ENCODE measurements at places on chromosomes 12 and 14.

- DNase-seq = peak; percentile 16
These were observed 475.6 kb upstream of the SOX5 start for GRCh38 chr12:24424889-24425600.

GRCh38 chr14:49549881-49550280, 36.3 kb downstream of the RPS29 start:
- DNase-seq = peak; percentile 77

- no peak for DNase-seq
These were observed 9.4 kb downstream of the WASHC3 start for GRCh38 chr12:102052192-102053061.

- no peak for DNase-seq
These were observed 515.9 kb upstream of the TBX3 start for GRCh38 chr12:115199831-115200230.

DNA sequence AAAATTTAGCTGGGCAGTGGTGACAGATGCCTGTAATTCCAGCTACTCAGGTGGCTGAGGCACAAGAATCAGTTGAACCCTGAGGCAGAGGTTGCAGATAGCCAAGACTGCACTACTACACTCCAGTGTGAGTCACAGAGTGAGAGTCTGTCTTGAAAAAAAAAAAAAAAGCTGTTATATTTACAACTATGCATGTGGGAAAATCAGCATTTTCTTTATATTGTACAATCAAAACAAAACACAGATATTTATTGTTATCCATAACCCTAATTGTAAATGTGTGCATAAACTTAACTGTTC, 12.5 kb downstream of the C1R start:
- DNase-seq = no peak

DNA sequence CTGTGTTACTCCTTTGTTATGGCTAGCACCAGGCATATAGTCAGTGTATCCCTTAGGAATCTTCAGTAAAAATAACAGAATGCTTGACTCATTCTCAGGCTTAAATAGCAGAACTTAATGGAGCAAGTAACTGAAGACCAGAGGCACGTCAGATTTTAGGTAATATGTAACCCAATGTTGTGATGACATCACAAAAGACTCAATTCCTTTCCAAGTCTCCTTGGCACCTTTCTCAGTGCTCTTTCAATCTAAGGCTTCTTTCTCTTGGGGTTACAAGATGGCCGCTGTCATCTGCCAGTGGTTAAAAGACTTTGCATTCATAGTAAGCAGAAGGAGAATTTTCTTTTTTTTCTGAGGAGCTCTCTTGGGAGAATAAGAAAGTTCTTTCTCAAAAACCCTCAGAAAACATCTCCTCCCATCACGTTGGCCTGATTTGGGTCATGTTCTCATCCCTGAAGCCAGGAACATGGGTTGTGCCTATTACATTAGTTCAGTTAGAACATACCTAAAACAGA, 33.4 kb upstream of the DCN start:
- no peak for DNase-seq

GRCh38 chr12:62625228-62625627, 158.6 kb downstream of the MON2 start:
- no peak for DNase-seq

DNA sequence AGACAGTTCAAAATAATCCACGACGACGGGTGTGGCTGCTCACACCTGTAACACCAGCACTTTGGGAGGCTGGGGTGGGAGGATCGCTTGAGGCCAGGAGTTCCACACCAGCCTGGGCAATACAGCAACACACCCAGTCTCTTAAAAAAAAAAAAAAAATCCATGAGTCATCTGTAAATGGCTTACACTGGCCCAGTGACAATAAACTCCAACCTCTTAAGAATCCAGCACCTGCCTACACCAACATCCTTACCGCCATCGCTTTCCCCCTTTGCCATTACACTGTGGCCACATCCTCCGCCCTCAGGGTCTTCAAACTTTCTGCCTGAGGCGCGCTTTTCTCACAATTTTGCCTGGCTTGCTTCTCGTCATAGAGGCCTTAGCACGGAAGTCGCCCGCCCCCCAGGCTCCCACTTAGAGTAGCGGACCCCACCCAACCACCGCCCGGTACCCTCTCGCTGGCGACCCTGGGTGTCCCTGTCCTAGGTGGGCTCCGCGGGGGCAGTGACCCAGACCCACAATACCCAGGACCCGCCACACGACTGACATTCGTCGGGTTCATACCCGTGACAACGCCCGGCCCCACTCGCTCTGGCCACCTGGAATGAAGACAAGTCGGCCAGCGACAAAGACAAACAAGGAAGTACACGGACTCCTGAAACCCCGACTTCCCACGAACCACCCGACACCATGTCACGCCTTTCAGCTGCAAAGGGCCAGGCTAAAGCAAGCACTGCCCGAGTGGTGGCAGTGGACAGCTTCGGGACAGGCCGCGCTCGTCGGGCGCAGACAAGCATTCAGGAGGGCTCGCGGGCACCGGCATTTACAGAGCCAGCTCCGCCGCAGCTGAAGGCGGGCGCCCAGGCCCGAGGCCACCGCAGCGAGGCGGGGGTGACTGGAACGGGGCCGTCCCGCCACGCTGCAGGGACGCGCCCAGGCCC, 636 bp downstream of the GOLGA3 start:
- DNase-seq = peak; percentile 22

GRCh38 chr14:102020058-102020971, 55.9 kb downstream of the DYNC1H1 start:
- peak; percentile 28 for DNase-seq

GRCh38 chr14:71231521-71232393, 324.5 kb downstream of the PCNX1 start:
- DNase-seq = no peak

DNA sequence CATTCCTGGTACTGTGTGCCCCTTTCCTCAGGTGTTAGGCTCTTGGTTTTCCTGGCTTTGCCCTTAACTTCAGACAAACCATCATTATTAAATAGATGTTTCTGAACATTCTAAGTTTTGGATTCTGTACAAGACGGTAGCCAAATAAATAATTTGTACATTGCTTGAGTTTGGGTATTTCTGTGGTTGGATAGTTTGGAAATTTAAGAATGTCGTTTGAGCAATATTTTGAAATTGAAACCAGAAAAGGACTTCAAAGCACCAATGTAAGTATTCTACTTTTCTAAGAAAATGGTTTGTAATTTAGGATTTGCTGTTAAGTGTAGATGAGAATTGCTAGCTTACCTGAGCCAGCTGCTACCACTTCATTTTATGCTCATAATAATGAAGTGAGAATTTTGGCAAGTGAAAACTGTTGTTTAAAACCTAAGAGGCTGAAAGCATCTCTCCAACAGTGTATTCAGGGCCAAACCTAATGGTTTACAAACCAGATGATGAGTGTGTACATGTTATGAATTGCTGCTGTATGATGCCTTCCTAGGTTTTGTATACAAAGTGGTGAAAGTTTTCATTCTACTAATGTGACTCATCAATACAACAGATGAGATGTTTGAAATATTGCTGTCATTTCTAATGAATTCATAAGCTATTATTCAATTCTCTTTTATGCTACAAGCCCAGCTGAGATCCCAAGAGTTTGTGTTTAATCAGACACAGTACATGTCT, 181.5 kb upstream of the PRKD1 start:
- DNase-seq = no peak

DNA sequence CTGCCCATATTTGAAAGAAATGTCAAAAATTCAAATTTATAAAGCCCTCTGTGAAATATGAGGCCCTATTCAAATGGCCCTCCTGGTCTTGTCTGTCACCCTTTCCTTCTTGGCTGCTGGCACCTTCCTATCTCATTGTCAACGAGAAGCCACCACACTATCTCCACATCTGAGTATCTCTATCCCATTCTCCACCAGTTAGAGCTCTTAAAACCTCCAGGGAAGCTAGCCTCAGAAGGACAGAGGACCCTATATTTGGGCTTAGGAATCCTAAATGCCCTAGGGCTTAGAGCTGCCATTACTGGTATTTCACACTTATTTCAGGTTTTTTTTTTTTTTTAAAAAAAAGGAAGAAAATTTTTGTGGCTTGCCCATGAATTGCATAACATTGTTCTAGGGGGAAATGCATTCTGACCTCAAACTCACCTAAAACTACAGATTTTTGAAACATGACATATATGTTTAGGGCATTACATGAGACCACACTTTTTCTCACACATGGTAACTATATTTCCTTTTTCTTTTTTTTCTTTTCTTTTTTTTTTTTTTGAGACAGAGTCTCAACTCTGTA, 25.0 kb downstream of the SLC25A21 start:
- DNase-seq = no peak
